ENCODE measurements at places on chromosomes 11 and 22. TPM values are rescaled to one million over a fixed set of nuclear protein-coding genes. Genes with fewer than 3 reads are reported as not detected.

DNA sequence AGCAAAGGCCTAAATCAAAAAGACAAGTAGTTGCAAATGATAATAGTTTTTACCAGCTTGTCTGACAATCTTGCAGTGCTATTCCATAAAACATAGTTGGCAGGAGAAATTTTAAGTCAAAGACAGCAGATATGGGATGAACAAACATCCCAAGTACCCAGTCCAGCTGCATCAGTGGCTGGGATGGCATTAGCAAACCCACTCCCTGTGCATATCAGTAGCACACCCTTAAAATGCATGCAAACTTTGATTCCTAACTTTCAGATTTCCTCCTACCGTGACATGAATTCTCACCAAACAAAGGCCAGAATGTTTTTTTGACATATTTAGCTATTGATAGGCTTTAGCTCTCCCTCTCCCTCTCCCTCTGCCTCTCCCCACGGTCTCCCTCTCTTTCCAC, 27.8 kb upstream of the CCDC86 start:
- DNase-seq = no peak

GRCh38 chr11:27196203-27196897, 155.7 kb downstream of the BBOX1 start:
- no peak for DNase-seq

The RDX gene
- polyA plus RNA-seq = 62.9 TPM

The FGF19 gene
- polyA plus RNA-seq = 0.02 TPM

The HMOX1 gene
- 9.2 TPM for polyA plus RNA-seq

Data from mammary epithelial cell (primary cell).